HS-5 (cell line): ENCODE measurements at places on chromosomes 2 and 18.

- DNase-seq: no peak
These were observed 26.8 kb upstream of the DCC start for GRCh38 chr18:52313213-52313612.

DNA sequence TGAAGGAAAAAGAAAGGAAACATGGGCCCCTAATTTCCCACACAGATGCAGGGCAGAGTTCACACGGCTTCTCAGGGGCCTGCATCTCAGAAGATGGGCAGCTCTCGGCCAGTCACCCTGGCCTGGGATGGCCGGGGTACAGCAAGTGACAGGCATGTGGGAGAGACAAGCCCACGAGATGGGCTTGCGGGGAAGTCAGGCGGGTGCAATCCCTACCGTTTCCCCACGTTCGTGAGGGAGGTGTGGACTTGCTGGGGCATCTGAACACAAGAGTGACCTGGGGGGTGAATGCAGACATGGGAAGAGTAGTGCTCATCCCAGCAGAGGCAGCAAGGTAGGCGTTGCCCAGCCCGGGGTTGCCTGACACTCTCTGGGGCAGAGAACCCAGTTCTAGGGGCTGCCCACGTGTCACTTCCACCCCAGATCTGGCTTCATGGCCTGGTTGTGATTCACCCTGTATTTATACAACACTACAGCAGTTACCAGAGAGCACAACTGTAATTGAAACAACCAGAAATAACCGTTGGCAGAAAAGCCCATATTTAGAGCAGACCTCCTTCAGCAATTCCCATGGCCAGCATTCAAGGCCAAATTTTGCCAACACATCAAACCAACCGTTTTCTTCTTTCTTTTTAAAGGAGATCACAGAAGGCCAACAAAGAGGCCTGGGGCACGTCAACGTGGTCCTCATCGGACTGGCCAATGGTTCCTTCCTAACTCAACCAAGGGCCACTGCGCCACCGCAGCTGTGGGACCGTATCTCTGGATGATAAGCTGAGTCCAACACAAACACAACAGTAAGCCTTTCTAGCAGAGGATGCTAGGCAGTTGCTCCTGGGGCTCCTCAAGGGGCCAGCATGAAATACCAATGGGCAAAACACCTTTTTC, 58.4 kb downstream of the PARD6G start:
- no peak for DNase-seq

DNA sequence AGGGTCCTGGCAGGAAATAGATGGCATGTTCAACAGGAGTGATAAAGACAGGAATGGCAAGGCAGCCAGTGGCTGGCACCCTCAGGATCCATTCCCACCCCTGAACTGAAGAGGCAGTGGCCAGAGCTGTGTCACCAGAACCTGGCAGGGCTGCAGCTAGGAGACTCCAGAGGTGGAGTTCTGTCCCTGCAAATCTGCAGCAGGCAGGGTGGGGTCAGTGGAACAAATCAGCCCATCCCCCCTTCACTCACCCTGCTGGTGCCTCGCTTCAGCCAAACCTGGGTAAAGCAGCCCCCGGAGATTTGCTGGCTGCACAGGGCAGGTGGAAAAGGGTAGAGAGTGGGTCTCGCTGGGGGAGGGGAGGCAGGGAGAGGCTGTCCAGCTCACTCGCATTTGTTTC, 12.7 kb downstream of the INPP5D start:
- no peak for DNase-seq

GRCh38 chr2:233832869-233833311, 21.4 kb downstream of the HJURP start:
- DNase-seq: no peak

- DNase-seq: no peak
These were observed 408.7 kb downstream of the PIK3C3 start for GRCh38 chr18:42363446-42364441.

- DNase-seq: no peak
These were observed 469.6 kb upstream of the ID2 start for GRCh38 chr2:8212239-8212638.

DNA sequence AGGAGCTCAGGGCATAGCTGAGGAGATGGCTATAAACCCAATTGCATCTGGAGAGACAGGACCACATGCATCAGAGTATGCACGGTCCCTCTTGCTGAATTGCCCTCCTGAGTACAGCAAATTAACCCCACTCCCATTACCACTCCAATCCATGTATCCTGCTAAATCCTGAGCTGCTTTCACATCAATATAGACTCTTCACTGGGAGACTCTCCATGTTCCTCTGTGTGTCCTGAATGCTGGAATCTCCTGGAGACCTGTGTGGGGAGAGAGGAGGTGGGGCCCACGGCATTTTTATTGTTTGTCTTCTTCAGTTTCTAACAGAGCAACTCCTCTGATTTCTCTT, 41.6 kb downstream of the THNSL2 start:
- DNase-seq: no peak

DNA sequence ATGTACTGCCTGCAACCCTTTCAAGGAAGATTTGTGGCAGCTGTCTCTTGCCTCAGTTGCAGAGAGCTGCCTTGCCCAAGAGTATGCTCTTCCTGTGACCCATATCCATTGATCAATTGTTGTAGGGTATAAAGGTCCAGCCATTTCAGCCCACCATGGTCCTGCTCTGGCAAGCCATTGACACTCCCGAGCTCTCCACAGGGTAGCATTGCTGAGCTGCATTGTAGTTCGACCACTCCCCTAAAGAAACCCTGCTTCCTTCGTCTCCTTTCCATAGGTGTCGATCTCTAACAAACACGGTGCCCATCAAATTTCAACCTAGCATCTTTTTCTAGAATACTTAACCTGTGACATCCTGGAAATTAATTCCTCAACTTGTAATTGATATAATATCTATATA, 104.9 kb upstream of the NDUFV2 start:
- DNase-seq: no peak

DNA sequence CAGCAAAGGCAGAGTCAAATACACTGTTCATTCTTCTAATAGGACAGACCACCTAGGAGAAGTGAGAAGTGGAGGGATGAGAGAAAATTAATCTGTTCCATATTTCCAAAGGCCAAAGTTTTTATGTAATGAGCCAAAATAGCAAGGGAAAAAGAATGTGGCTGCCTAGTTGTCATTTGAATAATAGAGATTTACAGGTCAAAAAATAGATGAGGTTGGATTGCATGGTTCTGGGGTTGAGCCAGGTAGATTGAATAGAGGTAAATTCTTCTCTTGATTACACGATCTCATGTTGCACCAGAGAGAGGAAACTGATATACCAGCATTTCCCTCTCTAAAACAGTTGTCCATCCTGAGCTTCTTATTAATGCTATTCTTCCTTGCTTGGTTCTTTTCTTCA, 325.8 kb downstream of the CCDC178 start:
- no peak for DNase-seq

- no peak for DNase-seq
These were observed 496.1 kb upstream of the RAB6C start for GRCh38 chr2:129483366-129483765.

GRCh38 chr2:143521396-143521795, 392.2 kb downstream of the ARHGAP15 start:
- no peak for DNase-seq

GRCh38 chr18:12828116-12829051, 55.7 kb downstream of the PTPN2 start:
- peak; percentile 18 for DNase-seq

- no peak for DNase-seq
These were observed 16.2 kb upstream of the CXCR4 start for GRCh38 chr2:136134126-136134525.

- DNase-seq: no peak
These were observed 833 bp downstream of the EPB41L5 start for GRCh38 chr2:120013597-120014223.

- no peak for DNase-seq
These were observed 208.9 kb downstream of the KLHL29 start for GRCh38 chr2:23593752-23594459.

- DNase-seq: no peak
These were observed 3.0 kb upstream of the CEP68 start for GRCh38 chr2:65053199-65053598.

DNA sequence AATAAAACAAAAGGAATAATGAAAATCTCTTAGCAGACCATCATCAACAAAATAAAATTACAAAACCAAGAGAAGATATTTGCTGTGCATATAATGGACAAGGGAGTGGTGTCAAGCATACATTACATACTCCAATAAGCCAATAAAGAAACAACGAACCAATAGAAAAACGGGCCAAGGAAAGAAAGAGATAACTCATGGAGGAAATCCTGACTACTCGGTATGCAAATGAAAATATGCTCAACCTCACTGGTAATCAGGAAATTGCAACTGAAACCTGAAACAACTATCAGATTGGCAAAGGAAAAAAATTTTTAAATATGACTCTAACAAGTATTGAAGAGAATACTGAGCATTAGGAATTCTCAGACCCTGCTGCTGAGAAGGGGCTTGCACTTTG, 84.7 kb downstream of the BCL2 start:
- no peak for DNase-seq

DNA sequence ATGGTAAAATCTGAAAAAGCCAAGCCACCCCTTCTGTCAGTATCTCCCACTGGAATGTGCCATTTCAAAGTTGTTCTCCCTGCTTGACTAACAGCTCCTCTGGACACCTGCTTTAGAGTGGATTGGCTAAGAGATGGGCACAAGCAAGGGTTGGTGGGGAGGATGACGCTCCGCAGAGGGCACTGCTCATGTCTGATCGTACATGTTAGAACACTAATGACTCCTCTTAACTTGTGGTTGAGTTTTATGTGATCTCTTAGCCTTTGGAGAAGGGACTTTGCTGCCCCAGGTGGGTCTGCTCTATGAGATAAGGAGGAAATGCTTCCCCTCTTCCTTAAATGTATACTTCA, 8.2 kb upstream of the KIAA2012 start:
- no peak for DNase-seq

GRCh38 chr2:195022508-195022830, 634.6 kb upstream of the SLC39A10 start:
- DNase-seq: no peak

DNA sequence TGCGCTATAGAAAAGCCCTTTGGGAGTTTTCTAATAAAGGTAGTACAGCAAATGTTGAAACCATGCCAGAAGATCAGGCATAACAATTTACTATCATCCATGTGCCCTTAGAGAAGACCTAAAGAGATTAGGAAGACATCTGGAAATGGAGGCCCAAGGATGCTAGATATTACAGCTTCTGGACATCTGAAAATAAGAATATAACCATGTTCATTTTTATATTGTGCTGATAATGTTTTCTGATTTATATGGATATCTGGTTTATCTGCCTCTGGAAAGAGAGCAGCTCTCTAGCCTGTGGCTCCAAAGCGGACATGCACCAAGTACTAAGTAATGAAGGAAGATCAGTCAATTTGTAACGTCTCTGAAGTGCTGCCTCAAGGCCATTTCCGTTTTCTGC, 478.0 kb upstream of the DDX18 start:
- no peak for DNase-seq

DNA sequence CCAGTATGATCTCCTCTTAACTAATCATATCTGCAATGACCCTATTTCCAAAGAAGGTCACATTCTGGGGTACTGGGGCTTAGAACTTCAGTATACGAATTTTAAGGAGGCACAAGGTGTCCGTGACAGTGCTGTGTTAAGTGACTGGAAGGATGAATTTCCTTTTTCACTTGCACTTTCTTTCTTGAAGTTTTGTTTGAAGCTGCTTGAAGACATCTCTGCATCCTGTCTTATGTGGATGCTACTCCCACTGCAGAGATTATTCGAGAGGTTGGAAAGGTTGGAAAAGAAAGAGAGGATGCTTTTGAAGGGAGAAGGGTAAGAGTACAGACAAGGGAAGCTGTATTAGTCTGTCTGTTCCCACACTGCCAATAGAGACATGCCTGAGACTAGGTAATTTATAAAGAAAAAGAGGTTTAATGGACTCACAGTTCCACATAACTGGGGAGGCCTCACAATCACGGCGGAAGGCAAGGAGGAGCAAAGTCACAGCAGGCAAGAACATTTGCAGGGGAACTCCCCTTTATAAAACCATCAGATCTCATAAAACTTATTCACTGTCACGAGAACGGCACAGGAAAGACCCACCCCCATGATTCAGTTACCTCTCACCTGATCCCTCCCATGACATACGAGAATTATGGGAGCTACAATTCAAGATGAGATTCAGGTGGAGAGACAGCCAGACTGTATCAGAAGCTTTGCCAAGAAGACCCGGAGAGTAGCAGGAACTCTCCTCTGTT, 3.6 kb upstream of the RNF144A start:
- DNase-seq: no peak

DNA sequence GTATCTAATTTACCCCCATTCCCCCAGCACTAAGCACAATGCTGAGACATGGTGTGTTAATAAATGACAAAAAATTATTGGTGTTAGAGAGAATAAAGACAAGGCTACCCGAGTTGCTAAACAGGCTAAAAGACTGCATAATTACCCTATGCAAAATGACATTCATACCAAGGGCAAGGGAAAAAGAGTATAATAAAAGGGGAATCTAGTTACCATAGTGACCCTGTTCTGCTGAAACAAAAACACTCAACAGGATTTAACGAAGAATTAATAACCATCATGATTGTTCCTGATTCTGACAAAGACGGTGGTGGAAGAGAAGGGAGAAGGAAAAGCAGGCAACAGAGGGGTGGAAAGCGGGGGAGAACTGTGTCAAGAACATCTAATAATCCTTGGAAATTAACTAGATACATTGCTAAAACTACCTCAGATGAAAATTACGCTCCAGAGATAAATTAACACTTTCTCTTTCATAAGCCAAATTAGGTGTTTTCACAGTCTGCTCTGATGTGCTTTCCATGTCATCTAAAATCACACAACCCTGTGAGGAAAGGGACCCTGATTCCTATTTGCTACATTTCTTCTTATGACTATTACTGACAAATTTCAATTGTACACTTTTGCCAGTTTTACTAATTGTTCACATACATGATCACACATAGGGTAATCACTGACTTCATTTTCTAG, 25.5 kb downstream of the TTR start:
- DNase-seq: no peak
